ENCODE measurements at places on chromosomes 3 and 15.
A peak's percentile ranks its signal among the peaks of the same experiment; 100 is the strongest.

DNA sequence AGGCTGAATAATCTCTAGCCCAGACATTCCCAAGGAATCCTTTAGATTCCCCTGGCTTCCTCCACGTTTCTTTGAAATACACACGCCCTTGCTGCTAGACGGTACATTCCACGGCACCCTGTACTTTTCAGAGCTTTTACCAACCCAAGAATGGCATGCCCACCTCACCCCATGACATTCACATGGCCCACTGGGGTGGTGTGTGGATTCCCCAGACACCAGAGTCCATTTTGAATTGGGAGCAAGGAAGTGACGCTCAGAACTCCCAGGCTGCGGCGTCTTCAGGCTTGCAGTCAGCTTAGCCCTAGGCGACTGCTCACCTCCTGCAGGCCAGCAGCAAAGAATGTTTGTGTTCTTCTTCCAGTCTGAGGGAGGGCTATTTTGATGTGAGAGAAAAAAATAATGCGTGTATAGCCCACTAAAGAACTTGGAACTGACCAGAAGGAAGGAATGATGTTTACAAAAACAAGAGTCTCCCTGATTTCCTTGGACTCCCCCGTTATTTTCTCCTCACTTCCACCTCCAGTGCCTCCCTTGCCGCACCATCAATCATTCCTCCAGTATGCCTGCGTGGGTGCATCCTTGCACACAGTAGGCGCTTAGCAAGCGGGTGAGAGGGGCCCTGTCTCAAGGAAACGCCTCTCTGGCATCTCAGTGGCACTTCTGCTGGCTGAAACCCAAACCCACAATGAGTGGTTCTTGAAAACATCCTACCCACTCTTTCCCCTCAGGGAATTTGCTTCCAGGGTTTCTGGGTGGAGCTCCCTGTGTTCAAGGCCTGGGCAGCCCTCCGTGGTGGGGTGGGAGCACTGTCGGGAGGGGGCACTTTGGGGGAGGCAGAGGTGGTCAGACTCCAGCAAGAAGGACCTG is 59.9 kb downstream of the SMAD6 start:
- no peak for DNase-seq

GRCh38 chr3:53224536-53224935 is 31.3 kb downstream of the TKT start:
- no peak for DNase-seq

DNA sequence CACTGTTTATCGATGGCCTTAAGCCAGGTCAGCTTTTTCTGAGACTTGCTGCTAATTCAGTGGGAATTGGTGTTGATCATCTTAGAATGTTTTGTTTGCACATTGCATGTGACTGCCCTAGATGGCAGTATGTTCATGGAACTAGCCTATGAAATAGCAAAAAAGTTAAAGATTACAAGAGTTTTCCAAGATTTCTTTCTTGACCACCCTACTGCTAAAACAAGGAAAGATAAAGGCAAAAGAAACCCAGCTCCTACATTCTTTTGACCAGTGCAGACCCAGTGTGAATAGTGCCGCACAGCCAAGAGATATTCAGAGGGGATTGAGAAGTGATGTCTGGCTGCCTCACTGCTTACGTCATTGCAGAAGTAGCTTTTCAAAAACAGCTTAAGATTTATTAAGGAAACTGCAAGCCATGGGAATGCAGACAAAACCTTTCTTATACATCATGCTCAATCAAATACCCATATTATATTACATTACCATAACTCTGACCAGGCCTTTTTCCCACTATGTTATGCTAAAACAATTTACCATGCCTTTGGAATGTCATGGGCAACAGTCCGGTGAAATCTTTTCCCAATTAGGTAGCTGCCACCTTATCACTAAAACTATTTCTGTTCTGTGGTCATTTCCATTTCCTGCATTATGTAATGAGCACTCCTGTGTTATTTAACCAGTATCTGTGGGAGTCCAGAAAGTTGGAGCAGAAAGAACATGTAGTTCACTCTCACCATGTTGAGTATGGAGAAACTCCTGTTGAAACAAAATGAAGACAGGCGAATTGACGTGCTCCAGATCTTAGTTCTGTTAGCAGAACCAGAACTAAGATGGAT is 6.0 kb downstream of the PHLDB2 start:
- peak; percentile 86 for DNase-seq

DNA sequence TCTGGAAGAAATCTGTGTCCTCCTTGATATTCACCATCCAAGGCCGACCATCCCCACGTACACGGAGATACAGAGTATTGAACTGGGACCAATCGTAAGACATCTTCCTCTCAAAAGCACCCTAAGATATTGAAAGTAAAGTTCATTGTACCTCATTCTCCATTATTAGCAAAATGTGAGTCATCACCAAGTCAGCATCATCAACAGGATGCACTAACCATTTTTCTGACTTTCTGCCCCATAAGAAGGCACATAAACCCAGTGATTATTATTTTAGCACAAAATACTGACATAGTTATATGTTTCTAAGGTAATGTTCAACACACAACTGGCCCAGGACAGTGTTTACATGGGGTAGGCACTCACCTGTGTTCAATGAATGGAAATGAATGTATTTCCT is 7.4 kb downstream of the NDUFAF1 start:
- no peak for DNase-seq
